Amniotic epithelial cell (primary cell): ENCODE measurements at places on chromosomes 1 and 21.
A peak's percentile ranks its signal among the peaks of the same experiment; 100 is the strongest.

- no peak for DNase-seq
Measured at GRCh38 chr1:154453574-154454352, 48.3 kb upstream of the TDRD10 start.

DNA sequence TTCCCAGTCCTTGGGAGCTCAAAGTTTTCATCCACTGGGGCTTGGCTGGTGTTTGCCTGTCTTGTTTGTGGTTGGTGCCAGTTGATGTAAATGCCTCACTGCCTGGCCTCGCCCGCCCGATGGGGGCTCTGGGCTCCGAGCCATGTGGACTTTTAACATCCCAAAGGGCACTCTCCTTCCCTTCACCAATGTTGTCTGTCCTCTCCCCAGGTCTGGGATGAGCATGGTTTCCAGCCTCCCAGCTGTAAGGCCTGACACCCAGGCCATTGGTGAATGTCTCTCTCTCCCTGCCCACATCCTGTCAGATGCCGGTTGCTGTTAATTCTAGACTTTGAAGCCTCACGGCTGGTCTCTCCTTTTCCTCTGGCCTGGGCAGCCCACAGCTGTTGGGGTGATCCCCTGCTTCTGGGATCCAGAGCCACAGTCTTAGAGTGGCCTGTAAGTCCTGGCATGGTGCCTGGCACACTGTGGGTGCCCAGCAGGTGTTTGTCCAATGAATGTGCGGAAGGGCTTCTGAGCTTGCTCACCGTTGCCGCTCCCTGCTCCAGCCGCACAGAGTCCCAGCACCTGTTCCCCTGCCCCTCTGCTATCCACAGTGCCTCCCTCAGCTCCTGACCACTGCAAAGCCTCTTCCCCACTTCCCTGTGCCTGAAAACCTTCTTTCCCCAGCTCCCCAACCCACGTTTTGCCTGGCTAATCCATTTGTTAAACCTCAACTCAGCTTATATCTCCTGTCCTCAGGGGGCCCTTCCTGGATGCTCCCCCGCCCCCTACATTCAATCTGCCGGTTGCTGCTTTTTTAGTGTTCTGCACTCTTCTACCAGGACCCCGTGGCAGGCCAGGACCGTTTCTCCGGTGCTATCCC, 3.3 kb upstream of the C1orf174 start:
- DNase-seq = no peak

DNA sequence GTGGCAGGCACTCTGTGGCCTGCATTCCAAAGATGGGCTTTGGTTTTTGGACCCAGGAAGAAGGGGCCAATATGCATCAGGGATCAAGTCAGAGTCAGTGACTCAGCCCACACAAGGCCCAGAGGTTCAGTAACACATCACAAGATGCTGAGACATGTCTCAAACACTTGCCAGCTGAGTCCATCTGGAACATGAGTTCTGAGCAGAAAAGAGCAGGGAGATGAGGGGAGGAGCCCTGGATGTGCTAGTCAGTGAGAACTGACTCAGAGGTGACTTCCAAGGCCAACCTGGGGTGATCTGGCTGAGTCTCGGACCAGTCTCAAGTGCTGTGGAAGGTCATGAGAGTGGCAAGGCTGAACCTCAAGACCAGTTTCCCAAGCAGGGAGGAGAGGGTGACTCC, 150.1 kb downstream of the CDC7 start:
- peak; percentile 98 for DNase-seq

DNA sequence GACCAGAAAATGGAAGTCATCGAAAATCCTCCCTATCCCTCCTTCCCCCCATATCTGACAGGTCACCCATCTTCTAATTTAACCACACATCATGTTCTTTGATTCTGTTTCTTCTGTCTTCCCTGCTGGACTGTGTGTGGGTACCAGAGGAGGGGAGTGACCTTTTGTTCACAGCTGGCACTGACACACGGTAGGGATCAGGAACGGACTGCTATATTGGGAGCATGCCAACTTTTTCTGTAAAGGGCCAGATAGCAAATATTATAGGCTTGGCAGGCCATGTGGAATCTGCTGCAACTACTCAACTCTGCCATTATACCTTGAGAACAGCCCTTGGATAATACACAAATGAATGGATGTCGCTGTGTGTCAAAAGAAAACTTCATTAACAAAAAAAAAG, 7.5 kb upstream of the TOMM20 start:
- no peak for DNase-seq

DNA sequence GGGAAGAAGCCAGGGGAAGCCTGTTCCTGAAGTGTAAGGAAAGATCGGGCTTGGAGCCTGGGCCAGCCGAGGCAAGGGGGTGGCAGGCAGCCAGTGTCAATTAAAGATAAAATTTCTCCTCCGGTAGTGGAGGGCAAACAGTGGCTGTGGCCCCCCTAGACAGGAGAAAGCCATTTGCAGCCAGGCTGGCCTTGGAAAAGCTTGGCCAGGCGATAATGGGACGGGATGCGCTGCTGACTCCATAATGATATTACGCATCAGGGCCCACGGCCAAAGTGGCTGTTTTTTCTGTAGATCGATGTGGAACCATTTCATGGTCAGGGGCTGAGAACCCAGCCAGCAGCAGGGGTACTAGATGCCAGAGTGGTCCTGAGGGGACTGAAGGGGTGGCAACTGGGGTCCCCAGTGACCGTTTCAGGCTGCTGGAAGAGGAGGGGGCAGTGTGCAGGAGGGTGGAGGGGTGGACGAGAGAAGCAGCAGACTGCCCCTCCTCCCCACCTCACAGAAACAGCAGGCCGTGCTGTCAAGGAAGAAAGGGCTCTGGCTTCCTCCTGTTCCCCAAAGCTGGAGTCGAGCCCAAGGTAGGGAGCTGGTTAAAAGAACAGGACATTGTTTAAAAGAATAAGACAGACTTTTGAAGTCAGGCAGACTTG, 25.2 kb downstream of the KCNC4 start:
- no peak for DNase-seq

- DNase-seq = no peak
Measured at GRCh38 chr1:96481409-96481808, 240.2 kb upstream of the PTBP2 start.

DNA sequence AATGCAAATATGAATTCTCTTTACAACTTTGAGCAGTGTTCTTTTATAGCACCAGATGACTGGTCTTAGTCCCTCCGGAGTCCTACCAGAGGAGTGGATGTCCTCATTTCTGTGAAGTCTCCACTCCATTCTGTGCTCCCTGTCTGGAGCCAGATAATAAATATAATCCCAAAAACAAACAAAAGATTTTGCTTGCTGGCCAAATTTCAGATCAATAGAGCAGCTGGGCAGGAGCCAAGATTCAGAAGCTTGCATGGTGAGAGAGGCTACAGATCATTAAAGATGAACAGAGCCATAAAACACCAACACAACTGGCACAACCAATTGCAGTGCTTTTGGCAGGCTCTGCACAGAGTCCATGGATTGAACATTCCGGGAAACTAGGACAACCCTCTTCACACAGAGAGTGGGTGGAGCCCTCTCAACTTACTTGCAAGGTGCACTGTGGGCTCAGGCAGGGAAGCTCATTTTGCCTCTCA, 231.5 kb upstream of the SNX7 start:
- DNase-seq = no peak

- DNase-seq = no peak
Measured at GRCh38 chr1:182927693-182928433, 25.1 kb downstream of the SHCBP1L start.

- peak; percentile 99 for DNase-seq
Measured at GRCh38 chr1:193408782-193409293, 222.4 kb upstream of the B3GALT2 start.

DNA sequence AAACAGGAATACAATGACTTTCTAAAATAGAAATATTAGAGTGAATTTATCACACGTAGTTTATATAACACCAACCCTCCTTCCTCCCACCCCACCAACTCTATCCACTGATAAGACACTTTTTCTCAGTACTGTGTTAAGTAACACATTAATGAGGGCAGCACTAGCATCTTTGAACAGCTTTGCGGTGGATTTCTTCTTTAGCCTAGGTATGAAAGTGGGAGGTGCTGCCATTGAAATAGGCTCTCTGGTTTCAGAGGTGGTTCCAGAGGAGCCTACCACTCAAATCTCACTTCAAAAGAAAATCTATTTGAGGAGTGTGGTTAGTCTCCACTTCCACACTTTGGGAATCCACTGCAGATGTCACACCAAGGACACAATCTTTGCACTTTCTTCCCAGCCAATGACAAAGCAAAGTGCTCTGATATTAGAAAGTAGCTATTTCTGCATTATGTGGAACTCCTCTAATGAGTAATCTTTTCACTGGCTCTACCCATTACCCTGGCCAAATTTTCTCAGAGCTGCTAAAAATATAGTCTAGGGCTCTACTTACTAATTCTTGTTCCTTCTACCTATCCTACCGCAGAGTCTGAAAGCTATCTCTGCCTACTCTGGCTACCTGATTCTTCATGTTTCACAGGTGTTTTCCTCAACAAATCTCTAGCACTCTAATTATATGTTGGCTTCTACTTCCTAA, 1667.8 kb downstream of the MRPL39 start:
- no peak for DNase-seq

- DNase-seq = no peak
Measured at GRCh38 chr1:24062221-24062620, 49.7 kb downstream of the MYOM3 start.

GRCh38 chr21:35178827-35179226, 129.7 kb upstream of the RUNX1 start:
- DNase-seq = no peak

- no peak for DNase-seq
Measured at GRCh38 chr1:20729155-20729931, 3.2 kb downstream of the SH2D5 start.
